ENCODE measurements at places on chromosomes 1 and 21. TPM values are rescaled to one million over a fixed set of nuclear protein-coding genes. Genes with fewer than 3 reads are reported as not detected.
A peak's percentile ranks its signal among the peaks of the same experiment; 100 is the strongest.

The ADCY10 gene
- polyA plus RNA-seq: 0.06 TPM

GRCh38 chr1:36625935-36626310 lies 143.2 kb upstream of the CSF3R start:
- DNase-seq: no peak

- DNase-seq: no peak
Observed at GRCh38 chr21:42609811-42610210, 43.6 kb upstream of the PDE9A start.

The HCRTR1 gene
- 0.09 TPM for polyA plus RNA-seq

- no peak for DNase-seq
Observed at GRCh38 chr1:23585321-23586022, 26.2 kb upstream of the ID3 start.

DNA sequence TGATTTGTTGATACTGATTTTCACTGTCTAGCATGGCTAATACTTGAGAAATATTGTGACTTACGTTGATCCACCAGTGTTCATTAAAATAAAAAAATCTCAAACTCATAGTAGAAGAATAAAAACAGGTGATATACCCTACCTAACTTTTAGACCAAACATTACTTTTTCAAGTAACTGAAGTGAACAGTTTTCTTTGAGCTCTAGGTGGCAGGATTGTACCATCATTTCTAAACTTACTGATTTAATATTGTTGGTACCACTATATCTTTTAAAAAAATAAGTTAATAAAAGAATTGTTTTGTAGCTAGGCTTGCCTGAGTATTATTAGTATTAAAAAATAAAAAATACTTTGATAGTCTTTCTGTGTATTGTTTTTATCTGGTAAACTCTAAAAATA lies 21.5 kb downstream of the CDC73 start:
- no peak for DNase-seq

The C1orf94 gene
- not detected for polyA plus RNA-seq

The S100A2 gene
- polyA plus RNA-seq: 91.2 TPM

GRCh38 chr1:201859424-201859823 lies 29.3 kb upstream of the SHISA4 start:
- DNase-seq: no peak

DNA sequence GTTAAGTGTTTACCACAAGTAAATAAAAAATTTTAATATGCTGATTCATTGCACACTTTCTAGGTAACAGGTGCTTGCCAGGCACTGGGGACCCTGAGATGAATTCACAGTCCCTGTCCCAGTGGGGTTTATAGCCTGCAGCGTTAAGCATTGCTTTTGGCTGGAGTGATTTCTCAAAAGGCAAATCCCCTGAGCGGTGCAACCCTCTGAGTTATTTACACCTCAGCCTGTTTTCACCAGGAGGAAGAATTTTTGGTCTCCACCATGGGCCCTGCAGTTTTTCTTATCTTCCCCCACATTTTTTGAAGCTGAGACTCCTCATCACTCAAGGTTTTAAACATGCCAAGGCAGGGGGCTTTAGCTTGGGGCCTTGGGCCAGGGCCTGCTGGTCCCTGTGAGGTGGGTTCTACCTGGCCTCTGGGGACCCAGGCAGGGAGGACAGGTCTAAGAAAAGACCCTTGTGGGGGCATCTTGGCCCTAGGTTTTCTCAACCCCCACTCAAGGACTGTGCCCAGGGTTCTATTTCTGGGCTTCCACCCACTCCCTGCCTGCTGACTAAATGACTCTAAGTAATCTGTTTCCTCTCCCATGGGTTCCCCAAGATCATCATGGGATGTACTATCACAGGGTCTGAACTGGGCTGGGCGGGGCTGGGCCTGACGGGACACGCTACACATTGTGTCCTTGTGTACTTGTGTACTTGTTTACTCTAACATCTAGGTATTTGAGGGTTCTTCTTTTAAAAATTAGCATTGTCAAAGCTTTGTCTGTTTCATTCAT lies 10.2 kb upstream of the CHIT1 start:
- no peak for DNase-seq

DNA sequence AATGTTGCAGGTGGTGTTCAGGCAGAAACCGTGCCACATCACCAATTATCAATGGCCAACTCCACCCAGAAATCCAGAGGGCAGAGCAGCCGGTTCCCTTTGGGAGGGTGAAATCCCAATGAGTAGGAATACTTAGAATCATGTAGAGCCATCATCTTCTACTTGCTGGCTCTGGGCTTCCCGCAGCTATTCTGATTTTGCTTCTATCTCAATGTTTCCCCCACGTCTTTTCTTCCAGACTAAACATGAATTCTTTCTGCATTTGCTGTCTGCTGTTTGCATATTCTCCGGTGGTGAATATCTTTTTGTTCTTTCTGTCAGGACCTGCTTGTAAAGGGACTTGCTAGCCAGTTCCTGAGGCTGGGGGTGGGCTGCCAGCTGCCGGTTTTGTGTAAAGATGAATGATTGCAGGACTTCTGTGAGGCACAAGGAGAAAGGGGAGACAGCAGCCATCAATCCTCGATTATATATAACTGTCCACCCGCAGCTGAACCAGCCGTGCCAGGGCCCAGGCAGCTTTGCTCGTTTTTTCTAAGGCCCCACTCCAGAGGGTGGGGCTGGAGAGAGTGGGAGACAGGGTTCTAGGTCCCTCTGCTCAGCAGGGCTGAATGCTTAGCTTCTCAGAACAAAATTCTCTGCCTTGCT lies 33.2 kb downstream of the PRAMEF20 start:
- DNase-seq: no peak

GRCh38 chr1:28893403-28894102 lies 20.8 kb upstream of the EPB41 start:
- no peak for DNase-seq

The TARS2 gene
- polyA plus RNA-seq: 15.8 TPM

- DNase-seq: no peak
Observed at GRCh38 chr1:155691992-155692528, 3.2 kb downstream of the DAP3 start.

DNA sequence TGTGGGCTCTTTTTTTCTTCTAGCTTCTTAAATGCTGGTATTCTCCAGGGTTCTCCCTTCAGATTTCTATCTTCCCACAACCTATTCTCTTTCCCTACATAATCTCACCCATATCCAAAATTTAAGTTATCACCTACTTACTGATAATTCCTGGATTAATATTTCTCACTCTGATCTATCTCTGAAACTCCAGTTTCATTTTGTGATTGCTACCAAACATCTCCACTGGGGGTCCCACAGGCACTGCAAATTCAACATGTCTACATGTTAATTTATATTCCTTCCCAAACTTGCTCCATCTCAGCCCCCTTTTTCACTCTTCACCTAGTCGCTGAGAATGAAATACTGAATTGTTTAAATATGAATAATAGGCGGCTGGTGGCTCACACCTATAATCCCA lies 9.9 kb upstream of the C1orf141 start:
- no peak for DNase-seq

The AKR7A3 gene
- polyA plus RNA-seq: 0.61 TPM

- DNase-seq: no peak
Observed at GRCh38 chr1:29806646-29807319, 570.5 kb downstream of the PTPRU start.

DNA sequence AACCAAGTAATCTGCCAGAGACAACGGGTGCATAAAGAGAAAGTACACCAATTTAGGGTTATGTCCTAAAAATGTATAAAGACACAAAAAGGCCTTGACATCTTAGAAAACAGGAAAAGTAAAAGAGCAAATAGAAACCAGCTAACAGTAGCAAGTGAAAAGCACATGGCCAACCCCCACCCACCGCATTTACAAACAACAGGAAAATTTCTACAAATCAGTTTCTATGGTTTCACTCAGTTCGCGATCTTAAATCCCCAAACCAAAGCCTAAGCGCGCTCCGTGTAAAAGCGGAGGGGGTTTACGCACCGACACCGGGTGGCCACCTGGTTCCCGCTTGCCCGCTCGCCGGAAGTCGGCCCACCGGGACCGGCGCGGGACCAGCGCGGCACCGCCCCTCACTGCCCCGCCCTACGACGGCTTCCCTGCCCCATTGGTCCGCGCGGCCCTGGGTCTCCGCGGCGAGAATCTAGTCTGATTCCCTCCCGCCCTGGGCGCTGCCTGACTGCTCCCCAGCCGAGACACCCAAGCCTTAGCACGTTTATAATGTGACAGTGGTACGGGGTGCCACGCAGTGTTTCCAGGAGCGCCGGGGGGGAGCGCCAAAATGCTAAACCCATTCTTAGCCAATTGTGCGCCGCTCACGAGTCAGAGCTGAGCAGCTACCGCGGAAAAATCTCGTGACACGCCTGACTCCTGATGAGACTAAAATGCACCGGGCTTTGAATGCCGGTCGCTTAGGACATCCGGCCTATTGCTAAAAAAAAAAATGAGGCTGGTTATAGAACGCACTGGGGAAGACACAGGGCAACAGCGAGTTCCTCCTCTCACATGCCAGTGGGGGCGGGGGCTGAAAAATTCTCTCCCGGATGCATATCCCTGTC lies at the start of gene GART:
Gene GART, minus strand, starts transcription at position 362 of the 884 bp plus-strand sequence. CDS start 2,802 bp downstream, outside the sequence.
- peak; percentile 57 for DNase-seq

- DNase-seq: no peak
Observed at GRCh38 chr1:91697861-91698260, 188.1 kb downstream of the TGFBR3 start.

DNA sequence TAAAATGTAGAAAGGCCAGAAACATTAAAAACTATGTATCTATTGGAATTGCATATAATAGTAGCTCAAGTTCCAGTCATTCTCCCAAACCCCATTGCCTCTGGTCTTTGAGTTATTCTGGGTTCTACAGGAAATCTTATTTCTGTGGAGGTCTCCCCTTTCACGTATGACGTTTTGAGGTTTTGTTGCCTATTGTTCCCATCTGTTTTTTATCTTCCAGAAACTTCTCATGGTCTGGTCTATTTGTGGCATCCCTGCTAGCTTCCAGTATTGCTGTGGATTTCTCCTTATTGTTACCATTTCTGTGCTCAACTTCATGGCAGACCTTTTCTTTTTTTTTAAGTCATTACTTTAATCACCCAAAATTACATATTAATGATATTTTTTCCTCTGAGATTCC lies 43.3 kb downstream of the DTL start:
- DNase-seq: no peak

The MAP1LC3C gene
- 13.4 TPM for polyA plus RNA-seq

DNA sequence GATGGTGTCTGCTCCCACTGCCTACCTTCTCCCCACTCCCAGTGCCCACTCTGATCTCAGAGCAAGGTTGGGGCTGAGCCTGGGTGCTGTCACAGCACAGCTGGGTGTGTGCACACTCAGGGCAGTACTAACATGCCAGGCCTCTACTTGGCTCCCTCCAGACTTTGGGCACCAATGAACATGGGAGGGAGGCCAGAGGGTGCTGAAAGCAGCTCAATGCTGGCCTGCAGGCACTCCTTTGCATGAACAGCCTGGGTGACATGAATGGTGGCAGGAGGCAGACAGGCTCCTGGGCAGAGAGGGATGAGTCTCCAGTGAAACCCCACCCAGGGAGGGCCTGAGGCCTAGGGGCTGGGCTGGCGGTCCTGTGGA lies 25.8 kb upstream of the DENND1B start:
- DNase-seq: no peak

The PRELP gene
- polyA plus RNA-seq: 232 TPM

The HCN3 gene
- 3.2 TPM for polyA plus RNA-seq

DNA sequence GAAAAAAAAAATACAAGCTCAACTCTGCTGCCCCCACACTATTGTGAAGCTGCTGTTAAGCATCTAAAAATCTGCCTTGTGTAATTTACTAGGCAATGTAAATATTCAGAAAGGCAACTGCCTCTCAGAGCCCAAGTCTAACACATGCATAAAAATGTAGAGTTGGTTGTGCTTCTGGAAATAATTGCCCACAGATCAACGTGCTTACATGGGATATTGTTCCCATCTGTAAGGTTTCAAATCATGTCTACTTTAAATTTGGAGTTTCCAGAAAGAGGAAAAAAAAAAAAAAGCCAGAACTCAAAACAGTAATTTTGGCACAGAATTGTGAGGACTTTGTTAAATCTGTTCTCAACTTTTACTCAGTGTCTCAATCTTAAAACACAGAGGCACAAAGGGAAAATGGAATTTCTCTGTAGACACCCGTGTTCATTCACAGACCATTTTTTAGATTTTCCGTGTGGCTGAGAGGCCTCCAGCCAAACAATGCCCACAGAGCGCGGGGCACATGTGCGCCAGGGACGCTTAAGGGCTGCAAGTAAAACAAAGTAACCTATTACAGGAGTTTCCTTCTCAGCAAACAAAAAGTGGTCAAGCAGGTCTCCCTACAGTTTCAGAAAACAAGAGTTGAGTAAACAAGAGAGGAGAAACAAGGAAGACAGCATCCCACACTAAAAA lies 115.5 kb downstream of the RERE start:
- peak; percentile 64 for DNase-seq

DNA sequence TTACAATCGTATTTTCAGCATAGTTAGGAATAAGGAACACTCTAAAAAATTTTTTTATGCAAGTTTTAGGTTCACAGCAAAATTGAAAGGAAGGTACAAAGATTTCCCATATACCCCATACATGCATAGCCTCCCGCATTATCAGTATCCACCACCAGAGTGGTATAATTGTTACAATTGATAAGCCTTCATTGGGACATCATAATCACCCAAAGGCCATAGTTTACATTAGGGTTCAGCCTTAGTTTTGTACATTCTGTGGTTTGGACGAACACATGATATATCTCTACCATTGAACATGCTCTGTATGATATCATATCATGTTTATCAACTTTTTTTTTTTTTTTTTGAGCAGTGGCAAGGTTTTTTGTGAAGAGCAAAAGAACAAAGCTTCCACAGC lies 180.0 kb downstream of the SDCCAG8 start:
- no peak for DNase-seq

GRCh38 chr1:218472885-218473284 lies 127.7 kb downstream of the TGFB2 start:
- DNase-seq: no peak

GRCh38 chr1:20493839-20494608 lies 8.0 kb upstream of the CAMK2N1 start:
- peak; percentile 80 for DNase-seq

- DNase-seq: no peak
Observed at GRCh38 chr1:26949926-26950319, 10.3 kb downstream of the KDF1 start.

DNA sequence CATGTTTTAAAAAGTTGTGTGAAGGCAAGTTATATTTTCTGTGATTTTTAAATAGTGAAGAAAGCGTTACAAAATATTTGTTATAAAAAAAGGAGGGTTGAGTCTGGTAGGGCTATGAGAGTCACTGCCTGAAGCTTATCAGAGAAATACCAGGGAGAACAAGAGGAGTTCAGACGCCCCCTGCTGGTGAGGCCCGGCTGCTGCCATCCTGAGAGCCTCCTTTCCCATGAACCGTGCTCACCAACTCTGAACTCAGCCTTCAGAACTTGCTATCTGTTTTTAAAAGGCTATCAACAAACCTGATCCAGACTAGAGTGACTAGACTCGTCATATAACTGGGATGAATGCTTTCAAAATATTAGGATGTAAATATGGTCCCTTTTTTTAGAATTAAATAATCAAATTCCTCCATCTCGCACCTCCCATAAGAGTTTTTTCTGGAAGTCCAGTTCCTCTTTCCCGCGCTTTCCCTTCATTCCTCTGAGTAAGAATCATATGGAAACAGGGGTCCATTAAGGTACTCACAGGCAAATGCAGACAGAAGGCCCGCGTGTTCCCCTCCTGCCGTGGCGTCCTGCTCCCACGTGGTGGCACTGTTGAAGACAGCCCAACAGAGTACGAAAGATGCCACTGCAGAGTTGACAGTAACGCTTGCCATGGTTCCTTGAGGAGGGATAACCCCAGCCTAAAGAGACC lies 26.2 kb upstream of the SPATA6 start:
- DNase-seq: peak; percentile 54
